ENCODE measurements at places on chromosomes 5 and 9.
A peak's percentile ranks its signal among the peaks of the same experiment; 100 is the strongest.

- ATAC-seq = no peak
These were observed 98.4 kb downstream of the LIX1 start for GRCh38 chr5:97044052-97044451.

DNA sequence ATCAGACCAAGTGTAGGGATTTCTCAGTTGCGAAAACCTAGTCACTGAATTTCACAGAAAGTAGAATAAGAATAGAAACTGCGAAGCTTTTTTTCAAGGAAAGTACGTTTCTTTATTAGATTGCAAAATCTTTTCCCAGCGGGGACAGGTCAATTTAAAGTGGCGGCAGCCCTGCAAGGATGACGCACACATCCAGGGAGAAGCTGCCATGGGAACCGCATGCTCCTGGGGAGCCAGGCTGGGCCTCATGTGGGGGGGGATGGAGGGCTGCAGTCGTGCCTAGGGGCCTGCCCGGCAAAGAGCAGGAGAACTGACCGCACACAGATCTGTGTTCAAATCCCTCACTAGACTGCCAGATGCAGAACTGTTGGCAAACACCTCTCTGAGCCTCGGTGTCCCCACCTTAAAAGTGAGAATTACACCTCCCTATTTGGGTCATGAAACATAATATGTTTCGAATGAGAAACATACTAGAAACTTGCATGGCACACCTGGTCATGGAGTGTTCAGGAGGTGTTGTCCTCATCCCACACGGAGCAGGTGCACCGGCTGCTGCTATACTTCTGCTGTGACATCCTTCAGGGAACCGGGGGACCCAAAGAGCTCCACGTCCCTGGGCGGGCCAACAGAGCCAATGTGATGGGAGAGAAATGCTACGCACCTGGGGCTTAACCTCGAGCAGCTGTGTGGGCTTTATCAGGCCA is 127.8 kb upstream of the PHYKPL start:
- ATAC-seq = no peak

DNA sequence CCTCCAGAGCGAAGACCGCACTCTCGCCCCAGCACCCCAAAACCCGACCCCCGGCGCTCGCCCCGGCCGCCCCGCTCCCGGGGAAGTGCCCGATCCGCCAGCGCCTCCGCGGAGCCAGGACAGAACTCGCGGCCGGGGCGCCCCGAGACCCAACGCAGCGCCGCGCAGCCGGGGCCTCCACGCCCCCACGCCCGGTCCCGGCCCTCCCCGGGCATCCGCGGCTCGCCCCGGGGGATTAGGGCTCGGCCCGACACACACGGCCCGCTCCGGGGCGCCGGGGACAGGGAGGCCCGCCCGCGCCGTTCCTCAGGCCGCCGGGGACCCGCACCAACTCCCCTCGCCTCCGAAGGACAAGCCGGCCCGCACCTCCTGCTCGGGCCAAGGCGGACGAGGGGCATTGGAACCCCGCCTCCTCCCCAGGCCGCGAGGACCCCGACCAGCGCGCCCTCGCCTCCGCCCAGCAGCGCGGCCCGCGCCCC is 544 bp downstream of the FNBP1 start:
- ATAC-seq = peak; percentile 17

GRCh38 chr5:83914662-83915418 is 194.2 kb upstream of the HAPLN1 start:
- ATAC-seq = no peak

- no peak for ATAC-seq
These were observed 38.9 kb downstream of the AHRR start for GRCh38 chr5:360257-361027.

DNA sequence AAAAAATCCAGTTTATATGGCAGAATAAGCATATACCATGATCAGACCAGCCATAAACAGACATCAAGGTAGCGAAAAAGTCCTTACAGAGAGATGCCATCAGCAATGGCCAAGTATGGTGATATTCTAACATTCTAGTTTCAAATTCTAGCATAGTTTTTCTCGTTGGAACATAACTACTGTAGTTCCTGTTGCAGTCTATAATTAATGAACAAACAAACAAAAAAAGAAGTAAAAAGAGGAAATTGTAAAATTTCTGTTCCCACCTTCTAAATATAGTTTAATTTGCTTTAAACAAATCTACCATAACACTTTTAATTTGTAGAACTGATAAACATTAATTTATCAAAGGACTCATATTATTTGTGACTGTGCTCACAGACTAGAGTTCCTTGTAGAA is 9.9 kb upstream of the CD180 start:
- ATAC-seq = no peak

- no peak for ATAC-seq
These were observed 51.3 kb upstream of the CRHBP start for GRCh38 chr5:76901522-76901921.

DNA sequence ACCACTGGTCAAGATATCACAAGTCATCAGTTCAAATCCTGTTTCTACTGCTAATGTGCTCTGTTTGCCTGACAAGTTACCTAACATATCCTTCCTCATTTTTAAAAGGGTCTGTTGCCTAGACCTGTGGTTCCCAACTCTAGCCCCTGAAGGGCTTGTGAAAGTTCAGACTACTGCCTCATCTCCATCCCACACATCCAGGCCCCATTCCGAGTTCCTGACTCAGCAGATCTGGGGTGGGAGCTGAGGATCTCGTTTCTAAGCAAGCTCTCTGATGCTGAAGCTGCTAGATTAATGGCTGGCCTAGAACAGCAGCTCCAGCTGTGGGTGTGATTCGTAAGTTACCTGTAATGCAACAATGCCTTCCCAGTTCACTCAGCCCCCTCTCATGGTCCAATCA is 32.5 kb downstream of the S1PR3 start:
- no peak for ATAC-seq

- peak; percentile 8 for ATAC-seq
These were observed 317 bp downstream of the DPP7 start for GRCh38 chr9:137114220-137114612.

Measured in gastroesophageal sphincter (tissue), 4 donors.